Heart left ventricle (tissue), 16 donors: ENCODE measurements at places on chromosomes 2 and 18. TPM values are rescaled to one million over a fixed set of nuclear protein-coding genes. Genes with fewer than 3 reads are reported as not detected.

Gene CYP1B1
- total RNA-seq: 68.8 TPM

- no peak for DNase-seq
Measured at GRCh38 chr2:66700677-66701066, 265.7 kb downstream of the MEIS1 start.

DNA sequence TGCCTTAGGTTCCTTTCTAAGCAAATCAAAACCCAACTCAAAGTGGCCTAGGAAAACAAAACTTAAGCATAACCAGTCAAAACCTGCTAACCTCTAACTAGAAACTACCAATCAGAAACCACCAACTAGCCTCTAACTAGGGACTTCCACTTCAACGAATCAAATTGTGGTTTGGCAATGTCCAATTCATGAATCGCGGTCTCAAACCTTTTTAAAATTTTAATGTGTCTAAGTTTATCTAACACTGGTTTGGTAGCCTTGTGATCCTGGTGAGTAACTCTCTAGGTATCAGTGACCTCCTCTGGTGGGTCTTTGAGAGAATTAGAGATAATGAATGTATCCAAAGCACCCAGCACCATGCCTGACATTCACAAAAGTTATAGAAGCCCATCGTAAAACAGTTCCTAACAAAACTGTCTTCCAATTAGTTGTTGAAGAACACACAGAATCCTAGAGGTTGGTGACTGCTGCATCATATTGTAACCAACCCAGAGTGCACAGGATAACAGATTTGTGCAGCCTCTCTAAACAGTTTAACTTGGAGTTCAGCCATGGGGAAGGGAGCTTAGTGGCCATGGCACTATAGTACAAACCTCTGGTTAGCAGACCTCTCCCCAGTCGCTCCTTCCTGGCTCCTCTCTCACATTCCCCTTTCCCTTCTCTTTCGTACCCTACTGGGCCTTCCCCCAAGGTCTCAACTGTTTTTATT is 45.2 kb upstream of the B3GNT2 start:
- no peak for DNase-seq

DNA sequence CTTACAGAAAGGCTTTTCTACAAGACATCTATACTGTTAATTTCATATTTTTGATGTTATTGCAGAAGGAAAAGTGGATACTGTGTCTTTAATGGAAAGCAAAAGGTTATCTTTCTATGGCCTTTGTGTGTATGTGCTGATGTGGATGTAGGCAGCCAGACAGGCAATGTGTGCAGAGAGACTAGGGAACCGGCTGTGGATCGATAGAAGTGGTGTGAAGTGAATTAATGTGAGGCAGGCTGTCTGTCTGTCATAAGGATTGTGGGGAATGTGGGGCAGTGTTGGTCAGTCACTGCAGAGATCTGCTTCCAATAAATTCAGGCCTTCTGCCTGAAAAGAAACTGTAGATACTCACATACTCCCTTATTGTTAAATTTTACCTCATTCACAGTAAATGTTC is 156.7 kb downstream of the WDR7 start:
- DNase-seq: no peak

DNA sequence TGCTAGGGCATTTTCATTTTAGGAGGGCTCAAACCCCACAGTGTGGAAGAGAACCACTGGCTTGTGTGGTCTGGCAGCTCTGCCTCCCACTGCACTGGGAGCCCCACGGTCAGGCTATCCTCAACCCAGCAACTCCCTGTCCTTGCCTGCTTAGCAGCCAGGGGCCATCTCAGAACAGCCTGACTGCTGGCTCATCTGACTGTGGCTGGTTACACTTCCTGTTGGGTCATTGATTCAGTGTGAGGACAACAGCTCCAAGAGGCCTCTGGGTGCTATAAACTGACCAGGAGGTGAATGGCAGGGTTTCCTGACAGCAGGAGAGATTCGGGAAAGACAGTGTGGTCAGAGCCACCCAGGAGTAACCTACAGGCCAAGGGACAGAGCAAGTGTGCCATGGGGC is 40.1 kb downstream of the AMER3 start:
- DNase-seq: no peak

Gene SAG
- not detected for total RNA-seq

Gene PDE1A
- 19.2 TPM for total RNA-seq

- no peak for DNase-seq
Measured at GRCh38 chr2:61510674-61511671, 27.2 kb downstream of the XPO1 start.

GRCh38 chr2:99180755-99181623 is at the start of the genes MITD1 and MRPL30:
Gene MITD1, minus strand, starts transcription at chr2:99181058. Its CDS starts 77 bp downstream, at chr2:99180981.
Gene MRPL30, plus strand, starts transcription at chr2:99181184. Its CDS starts 5,020 bp downstream, at chr2:99186204.
- DNase-seq: peak; percentile 92
